ENCODE measurements at places on chromosomes 2 and 18.

GRCh38 chr2:200373973-200374416 lies 67.5 kb downstream of the SPATS2L start:
- DNase-seq, result no peak

DNA sequence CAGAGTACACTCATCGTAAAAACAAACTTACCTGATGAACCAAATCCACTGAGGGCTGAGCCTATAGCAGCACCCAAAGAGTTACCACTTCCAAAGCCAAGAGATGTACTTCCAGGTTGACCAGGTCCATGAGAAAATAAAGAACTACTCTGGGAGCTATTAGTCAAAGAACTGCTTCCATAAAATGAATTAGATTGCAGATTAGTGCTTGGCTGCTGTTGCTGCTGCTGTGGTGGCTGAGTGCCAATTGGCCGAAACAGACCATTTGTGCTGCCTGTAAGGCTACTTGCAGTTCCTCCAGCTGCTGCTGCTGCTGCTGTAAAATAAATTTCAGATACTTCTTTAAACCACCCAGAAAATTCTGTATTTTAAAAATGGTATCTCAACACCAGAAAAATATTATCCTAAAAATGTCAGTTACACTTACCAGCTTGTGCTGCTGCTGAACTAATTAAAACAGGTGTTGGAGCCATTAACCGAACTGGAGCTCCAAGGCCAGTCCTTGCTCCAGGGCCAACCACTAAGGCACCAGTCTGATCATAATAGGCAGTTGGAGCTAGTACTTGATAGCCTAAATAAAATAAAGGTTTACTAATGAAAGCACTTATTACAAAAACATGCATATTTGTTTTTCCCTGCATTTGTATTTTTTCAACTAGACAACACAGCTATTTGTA lies 58.1 kb upstream of the SDC1 start:
- DNase-seq, result no peak

DNA sequence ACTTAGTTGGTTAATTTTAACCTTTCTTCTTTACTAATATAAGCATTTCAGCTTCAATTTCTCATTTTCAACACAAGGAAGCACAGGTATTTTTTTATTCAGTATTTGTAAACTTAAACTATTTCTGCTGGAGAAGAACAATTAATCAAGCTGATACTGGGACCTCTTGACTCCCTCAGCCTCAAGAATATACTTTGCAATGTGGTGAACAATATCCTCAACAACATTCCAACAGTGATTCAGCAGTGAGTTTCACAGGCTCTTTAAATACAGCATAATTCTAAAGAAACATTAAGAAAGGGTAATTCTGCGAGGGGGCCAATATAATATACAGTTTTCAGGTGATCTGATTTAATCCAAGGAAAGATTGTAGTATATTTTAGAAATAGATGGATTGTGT lies 10.0 kb downstream of the RAPGEF4 start:
- peak; percentile 49 for DNase-seq

DNA sequence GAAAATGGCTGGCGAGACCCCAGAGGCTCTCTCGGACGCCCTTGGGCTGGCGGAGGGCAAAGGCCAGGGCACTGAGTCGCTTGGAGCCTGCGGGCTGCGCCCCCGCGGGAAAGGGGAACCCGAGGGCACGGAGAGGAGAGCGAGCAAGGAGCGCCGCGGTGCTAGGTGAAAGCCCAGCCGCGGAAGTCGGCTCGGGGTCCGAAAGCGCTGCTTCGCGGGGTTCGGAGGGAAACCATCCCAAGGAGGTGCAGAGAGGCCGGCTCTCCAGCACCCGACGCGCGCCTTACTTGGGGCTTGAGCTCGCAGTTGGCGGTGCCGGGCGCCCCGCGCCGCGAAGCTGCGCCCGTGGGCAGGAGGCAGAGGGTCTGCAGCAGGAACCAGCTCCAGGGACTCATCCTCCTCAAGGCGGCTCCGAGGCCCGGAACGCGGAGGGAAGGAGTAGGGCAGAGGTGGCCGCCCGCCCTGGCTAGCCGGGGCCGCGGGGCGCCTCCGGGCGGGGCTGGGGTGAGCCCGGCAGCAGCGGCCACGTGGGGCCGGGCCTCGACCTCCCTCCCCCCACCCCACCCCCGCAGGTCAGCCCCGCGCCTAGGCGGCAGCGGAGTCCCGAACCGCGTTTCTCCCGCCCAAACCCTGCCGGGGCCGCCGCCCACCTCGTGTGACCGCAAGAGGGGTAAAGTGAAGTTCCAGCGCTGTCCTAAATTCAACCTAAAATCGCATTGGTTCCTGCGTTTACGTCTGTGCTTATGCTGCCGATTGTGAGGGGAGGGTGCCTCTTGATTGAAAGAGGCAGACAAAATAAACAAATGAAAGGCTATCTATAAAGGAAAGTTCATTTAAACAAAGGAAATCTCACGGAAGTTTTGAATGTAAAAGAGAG lies at the start of gene TRABD2A:
TRABD2A (minus strand) TSS at position 440 of the 877 bp plus-strand sequence; CDS start at position 395, 45 bp downstream.
- DNase-seq, result no peak

GRCh38 chr2:16671760-16672159 lies 6.1 kb upstream of the CYRIA start:
- DNase-seq, result peak; percentile 33

GRCh38 chr2:143513081-143513480 lies 383.9 kb downstream of the ARHGAP15 start:
- peak; percentile 73 for DNase-seq

GRCh38 chr18:41128126-41128525 lies 826.9 kb upstream of the PIK3C3 start:
- peak; percentile 41 for DNase-seq

GRCh38 chr2:27830656-27831055 lies 59.1 kb downstream of the MRPL33 start:
- no peak for DNase-seq

DNA sequence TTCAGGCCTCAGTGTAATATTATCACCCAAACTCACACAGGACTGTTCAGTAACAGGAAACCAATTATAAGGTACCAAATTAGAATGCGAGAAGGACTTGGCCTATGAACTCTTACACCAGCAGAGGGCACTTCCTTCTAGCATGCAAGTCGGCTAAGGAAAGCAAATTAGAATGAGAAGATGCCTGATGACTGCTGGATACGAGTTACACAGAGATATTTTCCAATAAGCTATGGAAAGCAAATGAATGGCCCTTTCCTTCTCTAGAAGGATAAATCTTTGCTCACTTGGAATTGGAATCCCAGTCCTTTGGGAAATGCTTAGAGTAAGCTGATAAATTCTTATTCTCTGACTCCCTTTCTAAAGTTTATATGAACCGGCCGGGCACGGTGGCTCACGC lies 109.8 kb downstream of the AP1S3 start:
- peak; percentile 62 for DNase-seq

DNA sequence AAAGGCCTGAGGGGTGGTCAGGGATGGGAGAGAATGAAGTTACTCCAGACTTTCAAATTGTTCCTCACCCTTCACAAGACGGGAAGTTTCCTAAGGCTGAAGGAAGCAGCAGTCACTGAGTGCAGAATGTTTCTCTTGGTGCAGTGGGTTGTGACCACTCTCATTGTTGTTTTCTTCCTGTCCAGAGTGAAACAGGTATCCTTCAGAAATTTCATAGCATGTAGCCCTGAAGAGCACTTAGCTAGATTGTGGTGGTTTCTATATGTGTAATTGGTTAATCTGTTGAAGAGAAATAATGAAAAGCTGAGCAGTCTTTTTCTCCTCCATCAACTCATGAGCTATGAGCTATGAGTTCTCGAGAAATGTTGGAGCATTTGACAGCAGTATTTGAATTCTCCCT lies 96.8 kb downstream of the GPD2 start:
- no peak for DNase-seq

DNA sequence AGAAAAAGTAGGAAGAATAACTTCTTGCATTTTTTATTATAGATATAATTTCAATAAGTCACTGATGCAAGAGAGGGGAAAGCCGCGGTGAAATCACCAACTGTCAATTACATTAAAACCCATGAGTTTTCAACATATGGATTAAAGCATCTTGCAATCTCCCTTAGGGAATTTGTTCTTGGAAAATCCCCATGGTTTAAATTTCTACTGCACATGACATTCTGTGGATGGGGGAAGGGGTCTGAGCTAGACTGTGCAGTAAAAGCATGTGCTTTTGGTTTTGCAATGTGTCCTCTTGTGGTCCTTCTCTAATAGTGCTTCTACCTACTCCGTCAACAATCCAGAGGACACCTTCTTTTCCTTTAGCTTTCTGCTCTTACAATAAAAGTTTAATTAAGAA lies 894.0 kb downstream of the DCDC2C start:
- no peak for DNase-seq

All from fibroblast of upper back skin (primary cell).